Suppressor macrophage (primary cell): ENCODE measurements at places on chromosomes 2 and 18.

- DNase-seq, result no peak
Observed at GRCh38 chr18:78692105-78692504, 287.5 kb upstream of the SALL3 start.

DNA sequence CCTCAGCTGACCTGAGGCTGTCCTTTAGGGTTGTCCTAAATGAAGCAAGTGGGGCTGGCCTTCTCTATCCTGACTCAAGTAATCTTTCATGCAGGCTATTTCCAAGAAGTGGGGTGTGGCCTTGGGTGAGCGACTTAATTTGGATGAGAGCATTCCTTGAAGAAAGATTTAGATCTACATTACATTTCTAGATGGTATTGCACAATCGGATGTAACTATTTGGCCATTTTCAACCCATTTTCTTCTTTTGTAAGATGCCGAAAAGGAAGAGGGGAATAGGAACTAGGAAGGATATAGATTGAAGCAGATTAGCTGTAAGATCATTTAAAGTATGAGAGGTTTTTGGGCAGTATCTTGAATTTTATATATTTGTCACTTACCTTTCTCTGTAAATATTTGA lies 746.3 kb downstream of the MBD2 start:
- no peak for DNase-seq

DNA sequence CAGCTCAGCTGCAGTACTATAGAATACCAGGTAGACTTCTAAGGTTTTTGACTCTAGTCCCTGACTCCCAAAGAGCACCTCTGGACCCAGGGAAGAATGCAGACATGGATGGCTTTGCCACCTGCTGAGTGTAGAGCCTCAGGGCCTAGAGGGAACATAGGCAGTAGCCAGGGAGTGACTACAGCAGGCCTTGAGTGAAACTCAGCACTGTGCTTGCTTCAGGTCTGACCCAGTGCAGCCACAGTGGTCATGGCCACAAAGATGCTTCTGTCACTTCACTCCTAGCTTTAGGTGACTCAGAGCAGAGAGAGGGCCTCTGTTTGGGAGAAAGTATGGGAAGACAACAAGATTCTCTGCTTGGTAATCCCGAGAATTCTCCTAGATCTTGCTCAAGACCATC lies 162.2 kb upstream of the ITGA4 start:
- DNase-seq, result no peak

- DNase-seq, result peak; percentile 72
Observed at GRCh38 chr2:100013892-100014677, 128.3 kb downstream of the AFF3 start.

DNA sequence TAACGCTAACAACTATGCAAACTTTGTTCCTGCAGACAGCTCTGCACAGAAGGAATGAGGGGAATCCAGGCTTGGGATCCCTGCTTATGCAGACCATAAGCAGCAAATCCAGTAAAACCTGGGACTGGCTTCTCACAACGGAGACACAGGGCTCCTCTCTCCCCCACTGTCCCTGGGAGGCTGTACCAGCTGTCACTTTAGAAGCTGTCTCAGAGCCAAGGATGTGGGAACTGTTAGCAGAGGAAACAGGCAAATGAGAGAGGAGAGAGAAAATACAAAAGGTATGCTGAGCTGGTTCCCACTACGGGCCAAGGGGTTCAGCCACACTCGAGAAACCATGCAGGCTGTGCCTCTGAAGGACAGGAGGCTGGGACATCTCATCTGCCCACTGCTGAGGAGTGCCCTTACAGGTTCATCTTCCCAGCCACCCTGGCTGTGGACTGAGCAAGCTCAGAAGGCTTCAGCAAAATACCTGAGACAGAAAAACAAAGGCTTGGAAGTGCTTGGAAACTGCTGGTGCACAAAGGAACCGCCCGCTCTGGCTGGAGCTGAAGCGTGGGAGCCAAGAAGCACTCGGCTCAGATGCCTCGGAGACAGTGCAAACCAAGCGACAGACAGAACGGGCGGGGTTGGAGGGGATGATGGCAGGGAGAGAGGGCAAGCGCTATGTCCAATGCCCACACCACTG lies 72.5 kb downstream of the FAM210A start:
- no peak for DNase-seq

GRCh38 chr18:78123144-78123909 lies 856.3 kb upstream of the SALL3 start:
- no peak for DNase-seq
